ENCODE measurements at places on chromosomes 2 and 18.

DNA sequence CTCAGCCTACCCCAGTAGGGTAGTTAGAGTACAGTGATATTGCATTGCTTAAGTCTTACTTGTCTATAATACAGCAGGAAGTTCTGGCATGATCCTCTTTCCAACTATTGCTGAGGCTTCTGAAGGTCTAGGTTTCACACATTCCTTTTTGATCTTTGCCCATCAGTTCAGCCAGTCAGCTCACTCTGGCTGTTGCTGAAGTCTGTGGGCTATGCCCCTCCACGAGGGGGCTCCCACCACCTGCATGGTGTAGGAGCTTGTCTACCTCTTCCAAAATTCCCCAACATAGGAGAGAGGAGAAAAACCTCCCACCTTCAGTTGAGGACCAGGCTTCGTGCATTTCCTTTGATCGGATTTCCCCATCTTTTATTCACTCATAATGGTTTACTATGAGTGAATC, 26.3 kb downstream of the PROKR1 start:
- H3K4me3 ChIP-seq = no peak overlapping the region
- H3K27ac ChIP-seq = no peak overlapping the region
- no peaks in the 10 kb centered on the region for H3K4me1 ChIP-seq
- H3K36me3 ChIP-seq = no peaks in the 10 kb centered on the region
- H3K27me3 ChIP-seq = peaks cover 21% of the 10 kb centered on the region

DNA sequence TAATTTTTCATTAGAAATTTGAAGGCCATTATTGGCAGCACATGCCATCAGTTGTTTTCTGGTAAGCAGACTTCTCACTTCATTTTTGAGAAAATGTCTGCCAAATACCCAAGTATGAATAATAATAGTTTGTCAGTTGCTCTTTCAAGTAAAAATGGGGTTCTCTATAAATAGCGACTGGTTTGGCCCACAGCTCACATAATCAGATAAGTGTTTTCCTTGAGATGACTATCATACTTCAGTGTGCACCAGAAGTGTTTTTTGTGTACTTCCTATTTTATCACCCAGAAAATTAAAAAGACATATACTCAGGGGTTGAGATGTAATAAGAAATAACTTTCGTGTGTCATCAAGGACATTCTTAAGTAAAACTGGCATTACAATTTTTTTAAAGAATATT, 147.1 kb downstream of the PHLPP1 start:
- no peaks in the 10 kb centered on the region for H3K27me3 ChIP-seq
- H3K4me3 ChIP-seq = no peak overlapping the region
- DNase-seq = no peak
- no peaks in the 10 kb centered on the region for H3K4me1 ChIP-seq
- H3K36me3 ChIP-seq = no peaks in the 10 kb centered on the region
- H3K27ac ChIP-seq = no peak overlapping the region

DNA sequence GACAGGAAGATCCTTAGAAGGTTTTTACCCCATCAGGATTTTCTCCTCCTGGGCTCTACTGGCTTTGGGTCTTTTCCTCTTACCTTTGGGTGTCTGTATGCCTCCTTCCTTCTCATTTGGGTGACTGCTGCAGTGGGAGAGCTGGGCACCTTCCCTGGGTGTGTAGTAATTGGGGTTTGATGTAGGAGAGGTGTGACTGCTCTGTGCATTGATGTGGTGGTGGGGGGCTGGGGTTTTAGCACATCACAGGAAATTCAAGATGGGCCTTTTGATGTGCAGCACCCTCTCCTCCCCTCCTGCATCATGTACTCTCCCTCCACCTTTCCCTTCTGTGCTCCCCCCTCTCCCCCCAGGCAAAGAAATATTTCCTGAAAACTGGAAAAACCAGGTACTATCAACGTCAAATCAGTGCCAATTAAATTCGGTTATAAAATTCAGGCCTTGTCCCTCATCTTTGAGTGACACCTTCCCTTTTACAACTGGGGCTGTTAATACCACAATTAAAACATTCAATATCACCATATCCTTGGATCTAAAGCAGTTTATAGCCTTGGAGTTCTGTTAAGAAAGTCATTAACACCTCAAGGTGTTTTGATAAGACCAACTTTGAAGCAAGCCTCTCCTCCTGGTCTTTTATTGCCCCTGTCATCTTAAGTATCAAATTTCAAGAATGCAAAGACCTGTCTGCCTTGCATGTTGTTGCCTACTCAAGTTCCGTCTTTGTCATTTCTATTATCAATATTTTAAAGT, 23.3 kb downstream of the EDAR start:
- H3K36me3 ChIP-seq = no peaks in the 10 kb centered on the region
- H3K4me3 ChIP-seq = no peak overlapping the region
- no peaks in the 10 kb centered on the region for H3K4me1 ChIP-seq
- H3K27ac ChIP-seq = no peak overlapping the region

DNA sequence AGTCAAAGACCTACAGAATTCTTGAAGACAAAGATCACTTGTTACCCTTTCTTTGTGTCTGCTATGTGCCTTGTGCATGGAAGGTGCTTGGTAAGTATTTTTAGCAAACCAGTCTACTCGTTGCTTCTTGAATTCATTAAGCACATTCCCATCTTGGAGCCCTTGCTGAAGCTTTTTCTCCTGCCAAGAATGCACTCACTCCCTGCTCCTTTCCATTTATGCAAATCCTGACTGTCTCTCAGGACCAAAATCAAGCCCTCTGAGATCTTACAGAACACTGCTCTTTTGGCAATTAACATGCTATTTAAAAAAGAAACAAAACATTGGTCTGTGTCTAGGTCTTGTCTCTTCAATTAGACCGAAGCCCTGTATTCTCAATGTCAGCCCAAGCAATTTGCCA, 75.8 kb downstream of the CLHC1 start:
- H3K27ac ChIP-seq = no peak overlapping the region
- H3K4me3 ChIP-seq = no peak overlapping the region
- no peaks in the 10 kb centered on the region for H3K27me3 ChIP-seq
- H3K4me1 ChIP-seq = peaks cover 23% of the 10 kb centered on the region

DNA sequence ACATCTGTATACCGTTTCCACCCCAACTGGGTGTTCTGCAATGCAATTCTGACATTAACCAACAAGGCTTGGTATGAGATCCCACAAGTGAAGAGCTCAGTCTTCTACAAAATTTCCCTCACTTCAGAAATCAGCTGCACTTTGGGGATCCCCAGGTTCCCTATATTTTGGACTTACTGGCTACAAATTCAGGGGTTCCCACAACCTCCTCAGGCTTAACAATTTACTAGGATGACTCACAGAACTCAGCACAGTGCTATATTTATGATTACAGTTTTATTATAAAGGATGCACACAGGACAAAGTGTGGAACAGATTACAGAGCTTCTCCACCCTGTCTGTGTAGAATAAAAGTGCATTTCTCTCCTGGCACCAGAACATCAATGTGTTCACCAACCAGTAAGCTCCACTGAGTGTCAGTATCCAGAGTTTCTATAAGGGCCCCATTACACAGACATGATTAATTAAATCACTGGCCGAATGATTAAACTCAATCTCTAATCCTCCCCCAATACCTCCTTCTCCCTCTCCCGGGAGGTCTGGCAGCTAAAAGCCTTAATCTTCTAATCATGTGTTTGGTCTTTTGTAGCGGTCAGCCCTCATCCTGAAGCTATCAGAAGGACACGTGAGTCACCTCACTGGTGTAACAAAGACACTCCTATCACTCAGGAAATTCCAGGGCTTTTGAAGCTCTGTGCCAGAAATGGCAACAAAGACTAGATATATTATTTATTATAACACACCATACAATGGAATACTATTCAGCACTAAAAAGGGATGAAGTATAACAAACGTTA, 84.6 kb downstream of the SLC66A3 start:
- no peaks in the 10 kb centered on the region for H3K36me3 ChIP-seq
- H3K27ac ChIP-seq = peak overlapping the region; percentile 10
- no peaks in the 10 kb centered on the region for H3K27me3 ChIP-seq
- peak; percentile 50 for DNase-seq
- peaks cover 4% of the 10 kb centered on the region for H3K4me1 ChIP-seq
- H3K4me3 ChIP-seq = no peak overlapping the region

- H3K27ac ChIP-seq = no peak overlapping the region
- H3K4me3 ChIP-seq = no peak overlapping the region
- H3K27me3 ChIP-seq = no peaks in the 10 kb centered on the region
- peak; percentile 18 for DNase-seq
Observed at GRCh38 chr18:1062588-1062987, 157.9 kb downstream of the ADCYAP1 start.

- no peaks in the 10 kb centered on the region for H3K27me3 ChIP-seq
- H3K36me3 ChIP-seq = no peaks in the 10 kb centered on the region
- H3K27ac ChIP-seq = no peak overlapping the region
- no peaks in the 10 kb centered on the region for H3K4me1 ChIP-seq
Observed at GRCh38 chr2:200845669-200846325, 18.7 kb downstream of the CLK1 start.

GRCh38 chr2:232761301-232761907, 15.0 kb downstream of the KCNJ13 start:
- no peaks in the 10 kb centered on the region for H3K27me3 ChIP-seq
- DNase-seq = peak; percentile 55
- H3K36me3 ChIP-seq = peaks cover 9% of the 10 kb centered on the region

DNA sequence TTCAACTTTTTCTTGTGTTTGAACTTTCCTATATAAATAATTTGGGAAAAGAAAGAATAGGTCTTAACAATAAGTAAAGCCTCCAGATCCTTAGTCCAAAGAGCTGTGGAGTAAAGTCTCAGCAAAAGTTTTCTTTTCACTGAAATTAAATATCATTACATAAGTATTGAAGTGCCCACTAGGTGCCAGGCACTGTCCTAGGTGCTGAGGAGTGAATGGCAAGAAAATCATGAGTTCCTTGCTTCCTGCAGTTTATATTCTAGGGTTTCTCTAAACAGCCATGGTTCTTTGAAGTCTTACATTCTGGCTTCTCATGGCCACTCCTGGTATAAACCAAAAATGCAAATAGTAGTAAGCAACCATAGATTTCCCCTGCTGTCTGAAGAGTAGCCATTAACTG, 59.7 kb downstream of the SPP2 start:
- no peaks in the 10 kb centered on the region for H3K4me1 ChIP-seq
- H3K27me3 ChIP-seq = no peaks in the 10 kb centered on the region

DNA sequence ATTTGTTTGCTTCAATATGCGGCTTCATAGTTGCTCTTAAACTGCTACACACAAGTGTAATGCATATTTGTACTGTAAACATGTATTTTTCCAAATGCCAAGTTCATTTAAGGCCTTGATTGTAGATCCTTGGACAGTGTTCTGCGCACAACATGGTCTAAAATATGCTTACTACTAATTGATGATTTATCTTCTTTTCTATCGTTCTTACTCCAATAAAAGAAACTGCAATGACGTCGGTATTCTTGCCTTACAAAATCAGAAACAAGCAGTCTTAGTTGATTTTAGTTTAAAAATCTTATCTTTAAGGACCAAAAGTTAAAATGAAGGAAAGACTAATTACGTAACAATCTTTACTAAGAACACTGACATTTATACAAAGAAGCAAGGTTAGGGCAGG, 224.3 kb upstream of the SMAD7 start:
- H3K27me3 ChIP-seq = no peaks in the 10 kb centered on the region
- no peak for DNase-seq
- no peak overlapping the region for H3K27ac ChIP-seq
- peaks cover 18% of the 10 kb centered on the region for H3K4me1 ChIP-seq
- H3K36me3 ChIP-seq = no peaks in the 10 kb centered on the region

- H3K27ac ChIP-seq = no peak overlapping the region
- H3K27me3 ChIP-seq = peaks cover 21% of the 10 kb centered on the region
- DNase-seq = no peak
Observed at GRCh38 chr2:217151509-217152206, 291.8 kb upstream of the TNP1 start.

DNA sequence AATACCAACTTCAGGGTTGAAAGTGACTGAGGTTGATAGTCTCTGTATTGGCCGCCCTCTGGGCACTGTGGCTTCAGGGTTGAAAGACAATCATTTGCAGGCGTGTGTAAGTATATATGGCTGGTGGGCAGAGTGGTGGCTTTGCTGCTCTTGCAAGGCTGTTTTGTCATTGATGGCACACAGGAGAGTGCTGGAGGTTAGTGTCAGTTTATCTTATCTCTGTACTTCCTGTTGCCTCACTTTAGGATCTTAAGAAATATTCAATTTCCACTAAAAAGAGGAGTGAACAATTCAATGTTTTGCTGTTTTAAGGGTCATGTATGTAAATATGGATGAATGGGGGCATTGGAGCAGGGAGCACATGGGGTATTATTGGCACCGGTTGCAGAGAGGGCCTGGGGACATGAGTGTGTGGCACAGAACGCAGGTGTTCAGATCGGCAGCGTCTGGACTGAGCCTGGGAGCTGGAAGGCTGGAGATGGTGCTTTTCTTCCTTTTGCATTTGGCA, 51.5 kb downstream of the NCK2 start:
- H3K27ac ChIP-seq = no peak overlapping the region
- H3K4me3 ChIP-seq = no peak overlapping the region
- no peaks in the 10 kb centered on the region for H3K36me3 ChIP-seq
- peaks cover 23% of the 10 kb centered on the region for H3K4me1 ChIP-seq
- H3K27me3 ChIP-seq = no peaks in the 10 kb centered on the region

DNA sequence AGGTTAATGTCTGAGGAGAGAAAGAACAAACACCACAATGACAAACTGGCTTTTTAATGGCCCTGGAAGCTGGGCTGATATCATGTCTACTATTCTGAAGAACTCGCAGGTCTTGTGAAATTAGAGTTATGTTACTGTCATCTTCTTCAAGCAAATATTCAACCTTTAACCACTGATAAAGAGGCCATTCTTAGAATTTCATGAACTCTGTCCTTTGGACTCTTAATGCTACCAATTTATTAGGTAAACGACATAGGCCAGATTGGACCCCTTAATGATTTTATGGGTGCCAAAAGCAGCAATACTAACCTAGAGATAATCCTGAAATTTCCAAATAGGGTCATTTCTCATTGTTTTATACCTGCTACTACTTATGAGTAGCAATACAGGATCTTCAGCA, 109.0 kb upstream of the ACVR1C start:
- H3K4me3 ChIP-seq = no peak overlapping the region
- H3K27ac ChIP-seq = no peak overlapping the region
- H3K4me1 ChIP-seq = no peaks in the 10 kb centered on the region
- DNase-seq = no peak
- H3K36me3 ChIP-seq = peaks cover 9% of the 10 kb centered on the region
- H3K27me3 ChIP-seq = no peaks in the 10 kb centered on the region

DNA sequence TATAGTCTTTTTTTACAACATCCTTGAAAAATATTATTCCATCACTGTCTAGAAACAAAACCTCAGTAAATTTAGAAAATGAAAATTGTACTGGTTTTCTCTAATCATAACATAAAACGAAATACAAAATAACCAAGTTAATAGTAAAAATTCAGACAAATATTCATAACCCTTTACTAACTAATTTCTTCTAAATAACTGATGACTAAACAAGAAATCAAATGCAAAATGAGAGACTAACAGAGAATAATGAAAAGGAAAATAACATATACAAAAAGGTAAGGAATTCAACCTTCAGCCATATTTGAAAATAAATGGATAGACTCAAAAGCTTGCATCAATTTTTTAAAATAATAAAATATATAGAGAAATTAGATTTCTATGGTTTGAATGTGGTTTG, 18.6 kb upstream of the ETAA1 start:
- H3K4me1 ChIP-seq = peaks cover 2% of the 10 kb centered on the region
- no peak overlapping the region for H3K4me3 ChIP-seq
- H3K27ac ChIP-seq = no peak overlapping the region
- H3K27me3 ChIP-seq = no peaks in the 10 kb centered on the region
- no peaks in the 10 kb centered on the region for H3K36me3 ChIP-seq
